LoVo (cell line): ENCODE measurements at places on chromosomes 2 and 18.

DNA sequence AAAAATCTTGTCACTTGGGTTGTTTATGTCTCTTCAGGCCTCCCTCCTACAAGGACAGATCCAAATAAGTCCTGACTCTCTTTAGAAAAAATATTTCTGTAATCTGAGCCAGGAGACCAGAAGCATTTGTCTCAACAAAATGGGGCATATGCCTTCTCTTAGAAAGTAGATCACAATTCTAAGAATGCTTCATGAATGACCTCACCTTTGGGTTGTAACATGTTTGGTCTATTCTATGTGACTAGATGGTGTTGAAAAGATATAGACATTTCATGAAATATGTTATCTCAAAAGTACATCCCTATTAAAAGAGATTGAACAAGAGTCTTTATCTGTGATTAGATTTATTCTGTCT, 159.0 kb upstream of the SETBP1 start:
- DNase-seq, result no peak

DNA sequence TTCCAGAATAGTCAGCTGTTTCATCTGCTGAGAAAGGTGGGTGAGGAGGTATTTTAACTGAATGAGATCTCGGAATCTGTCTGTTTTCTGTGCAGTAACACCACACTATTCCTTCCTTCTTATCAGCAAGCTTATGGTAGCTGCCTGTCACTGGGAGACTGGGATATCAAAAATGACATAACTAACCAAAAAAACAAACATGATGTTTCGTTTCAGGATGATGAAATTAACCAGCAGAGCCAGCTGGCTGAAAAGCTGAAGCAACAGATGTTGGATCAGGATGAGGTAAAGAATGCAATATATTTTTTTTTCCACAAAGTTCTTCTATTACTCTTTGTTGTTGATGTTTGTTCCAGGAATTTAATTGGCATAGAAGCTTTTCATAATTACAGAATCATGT, 59.8 kb upstream of the LYPD6B start:
- DNase-seq, result no peak

DNA sequence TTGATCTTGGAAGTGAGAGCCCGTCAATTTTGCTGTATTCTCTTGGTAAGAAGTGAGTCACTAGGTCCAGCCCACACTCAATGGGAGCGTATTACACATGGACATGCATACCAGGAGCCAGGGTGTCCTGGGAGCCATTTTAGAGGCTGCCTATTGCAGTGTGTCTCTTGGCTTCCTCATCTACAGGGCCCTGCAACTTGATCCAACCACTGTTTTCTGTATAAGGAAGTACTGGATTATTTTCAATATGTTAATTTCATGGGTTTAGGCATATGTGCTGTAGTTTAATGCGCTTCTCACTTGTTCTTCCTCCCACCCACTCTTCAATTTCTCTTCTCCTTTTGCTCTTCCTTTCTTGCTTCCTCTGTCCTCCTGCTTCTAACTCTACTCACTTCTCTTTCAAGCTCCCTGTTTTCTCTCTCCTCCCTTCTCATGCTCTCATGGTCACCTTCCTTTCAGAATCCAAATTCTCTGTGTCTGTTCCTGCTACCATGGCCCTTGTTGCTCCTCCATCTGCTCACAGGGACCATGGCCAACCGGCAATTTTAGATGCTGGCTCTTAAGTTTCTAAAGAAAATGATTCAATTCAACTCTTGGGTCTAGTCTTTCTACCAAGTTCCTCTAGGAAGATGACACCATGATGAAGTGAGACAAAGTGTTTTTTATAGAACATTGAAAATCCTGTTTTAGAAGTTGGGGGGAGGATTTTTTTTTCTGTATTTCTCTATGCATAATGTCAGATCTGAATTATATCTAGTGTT, 152.0 kb upstream of the ZEB2 start:
- no peak for DNase-seq

DNA sequence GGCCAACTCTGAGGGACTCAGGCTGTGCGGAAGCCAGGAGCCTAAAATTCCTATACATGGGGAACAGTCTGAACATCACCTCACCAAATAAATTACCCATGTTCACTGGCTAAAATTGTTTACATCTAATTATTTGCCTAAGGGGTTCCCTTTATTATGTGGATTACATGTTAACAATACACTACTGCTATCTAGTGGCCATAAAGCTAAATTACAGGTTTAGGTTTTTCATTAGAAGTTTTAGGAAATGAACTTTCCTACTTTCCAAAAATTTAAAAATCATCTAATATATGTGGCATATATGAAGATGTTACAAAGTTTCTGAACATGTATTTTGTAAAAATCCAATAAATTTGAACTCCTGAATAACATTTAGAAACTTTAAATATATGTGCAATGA, 40.3 kb downstream of the PLA2R1 start:
- DNase-seq, result no peak

DNA sequence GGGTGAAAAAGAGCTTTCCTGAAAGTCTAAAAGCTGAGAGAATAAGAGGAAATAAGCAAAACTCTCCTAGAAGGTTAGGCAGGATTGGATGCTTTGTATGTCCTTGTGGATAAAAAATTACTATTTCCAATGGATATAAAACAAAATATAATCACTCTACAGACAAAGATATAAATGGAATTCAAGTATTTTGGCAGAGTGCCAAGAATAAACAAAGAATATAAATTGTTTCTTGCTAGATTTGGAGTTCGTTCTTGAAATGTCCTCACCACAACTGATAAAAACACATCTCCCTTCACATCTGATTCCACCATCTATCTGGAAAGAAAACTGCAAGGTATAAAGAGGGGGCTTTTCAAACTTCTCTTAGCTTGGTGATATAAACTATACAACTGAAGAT, 13.3 kb downstream of the SULT1C3 start:
- DNase-seq, result no peak

DNA sequence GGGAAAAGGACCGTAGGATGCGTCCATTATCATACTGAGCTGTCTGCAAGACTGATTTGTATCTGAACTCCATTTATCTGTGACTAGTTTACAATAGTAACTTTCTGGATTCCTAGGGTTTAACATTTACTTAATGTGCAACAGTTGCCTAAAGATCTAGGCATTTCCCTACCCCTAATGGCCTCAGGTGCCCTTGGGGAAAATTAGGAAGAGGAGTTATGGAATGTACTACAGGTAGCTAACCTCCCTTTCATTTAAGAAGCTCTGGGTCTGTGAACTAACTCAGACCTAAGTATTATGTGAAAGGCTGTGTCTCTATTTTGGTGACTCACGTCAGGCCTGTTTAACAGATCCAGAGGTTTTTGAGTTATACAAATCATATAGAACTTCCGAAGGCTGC, 59.5 kb downstream of the TDRD15 start:
- no peak for DNase-seq

DNA sequence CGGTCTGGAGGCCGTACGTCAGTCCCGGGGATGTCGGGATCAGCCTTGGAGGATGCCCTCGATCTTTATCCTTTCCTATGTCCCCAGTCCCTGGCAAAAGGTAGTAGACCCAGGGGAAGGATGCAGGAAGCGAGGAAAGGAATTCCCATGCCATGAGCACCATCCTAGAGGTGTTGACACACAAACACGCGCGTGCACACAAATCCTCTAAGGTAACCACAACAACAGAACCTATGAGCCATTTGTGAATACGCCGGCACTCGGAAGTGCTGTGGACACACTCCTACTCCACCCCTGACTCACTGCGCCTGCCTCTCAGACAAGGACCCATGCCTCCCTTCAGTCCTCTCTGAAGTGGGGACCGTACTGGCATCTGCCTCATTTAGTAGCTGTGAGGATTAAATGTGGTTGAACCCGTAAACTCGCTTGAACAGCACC, 11.3 kb upstream of the MLPH start:
- peak; percentile 51 for DNase-seq

- DNase-seq, result no peak
Observed at GRCh38 chr2:32360416-32360815, 3.6 kb downstream of the BIRC6 start.

DNA sequence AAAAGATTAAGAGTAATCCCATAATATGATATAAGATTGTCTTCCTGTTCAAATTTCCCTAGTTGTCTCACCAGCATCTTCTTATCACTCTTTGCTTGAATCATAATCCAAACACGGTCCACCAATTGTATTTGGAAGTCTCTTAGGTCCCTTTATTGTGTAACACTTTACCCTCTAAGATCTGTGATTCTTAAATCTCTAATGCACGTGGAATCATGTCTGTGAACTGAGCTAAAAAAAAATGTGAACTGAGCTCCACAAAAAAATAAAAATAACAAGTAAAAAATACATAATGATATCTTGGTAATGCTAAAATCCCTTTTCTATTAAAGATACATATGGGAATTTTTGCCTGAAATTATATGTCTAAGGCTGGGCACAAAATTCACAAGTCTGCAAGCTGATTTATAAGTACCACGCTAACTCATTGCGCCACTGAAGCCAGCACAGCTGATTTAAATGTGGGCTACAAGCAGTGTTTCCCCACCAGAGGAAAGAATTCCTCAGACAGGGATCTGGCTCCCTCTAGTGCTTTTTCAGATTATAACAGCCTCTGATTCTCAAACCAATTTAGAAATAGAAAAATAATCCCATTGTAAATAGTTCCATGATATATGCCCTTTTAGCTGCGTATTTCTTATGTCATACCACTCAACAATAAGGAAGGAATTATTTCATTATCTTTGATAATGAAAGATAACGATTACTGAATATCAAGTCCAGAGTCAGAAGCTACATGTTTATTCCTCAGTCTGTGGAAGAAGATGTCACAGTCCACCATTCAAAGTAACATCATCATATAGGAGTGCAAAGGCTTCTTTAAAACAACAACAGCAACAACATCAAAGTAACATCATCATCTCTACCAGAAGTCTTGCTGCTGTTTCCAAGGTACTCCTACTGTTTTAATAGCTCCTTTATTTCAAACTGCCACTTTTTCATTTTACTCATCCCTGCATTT, 22.9 kb downstream of the RBM43 start:
- peak; percentile 40 for DNase-seq

- DNase-seq, result no peak
Observed at GRCh38 chr2:128369108-128369555, 50.5 kb upstream of the HS6ST1 start.

DNA sequence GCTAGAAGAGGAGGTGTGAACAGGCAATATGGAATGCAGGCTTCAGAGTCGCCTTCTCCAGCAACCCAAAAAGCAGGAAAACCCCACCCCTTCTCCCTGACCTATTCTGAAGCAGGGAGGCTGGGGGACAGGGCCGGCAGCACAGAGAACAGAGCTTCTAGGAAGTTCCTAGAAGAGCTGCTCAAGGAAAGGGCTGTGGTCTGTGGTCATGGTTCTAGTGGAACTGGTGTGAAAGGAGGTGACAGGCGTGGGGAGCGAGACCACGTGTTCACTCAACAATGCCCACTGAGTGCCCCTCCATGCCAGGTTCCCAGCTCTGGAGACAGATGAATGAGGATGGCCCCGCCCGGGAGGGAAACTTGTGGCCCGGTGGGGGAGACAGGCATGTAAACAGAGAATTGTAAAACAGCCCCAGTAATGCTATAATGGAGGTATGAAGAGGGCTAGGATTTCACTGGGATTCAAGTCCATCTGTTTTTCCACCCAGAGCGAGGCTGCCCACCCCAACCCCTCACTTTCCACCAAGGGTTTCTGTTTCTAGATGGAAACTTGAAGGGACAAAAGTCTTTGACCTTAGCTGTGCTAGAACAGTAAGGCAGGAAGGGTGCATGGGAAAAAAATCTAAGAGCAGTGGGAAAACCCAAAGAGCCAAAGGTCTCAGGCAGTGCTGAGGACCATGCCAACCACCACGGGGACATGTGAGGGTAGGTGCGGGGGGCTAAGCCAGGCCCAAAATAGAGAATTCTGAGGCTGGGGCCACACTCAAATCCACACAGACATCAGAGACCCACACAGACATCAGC, 71.8 kb downstream of the TNS1 start:
- DNase-seq, result no peak

GRCh38 chr18:35842536-35842935, 129.9 kb upstream of the RMP24 start:
- no peak for DNase-seq

- DNase-seq, result no peak
Observed at GRCh38 chr18:43634994-43635393, 357.7 kb upstream of the SYT4 start.

DNA sequence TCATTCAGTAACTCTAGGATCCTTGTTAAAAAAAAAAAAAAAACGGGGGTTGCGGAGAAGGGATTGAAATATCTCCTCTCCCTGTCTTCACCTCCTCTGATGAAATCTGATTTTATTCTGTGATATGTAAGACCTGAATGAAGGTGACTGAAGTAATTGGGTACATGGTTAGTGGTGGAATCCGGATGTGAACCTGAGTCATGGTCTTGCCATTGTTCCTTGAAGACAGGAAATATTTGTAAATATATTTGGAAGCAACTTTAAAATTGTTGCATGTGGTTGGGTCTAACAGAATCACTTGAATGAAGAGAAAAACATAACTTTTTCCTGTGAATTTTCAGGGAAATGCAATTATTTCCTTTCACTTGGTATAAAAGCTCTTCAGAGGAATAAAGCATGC, 3.0 kb upstream of the IL1A start:
- no peak for DNase-seq

DNA sequence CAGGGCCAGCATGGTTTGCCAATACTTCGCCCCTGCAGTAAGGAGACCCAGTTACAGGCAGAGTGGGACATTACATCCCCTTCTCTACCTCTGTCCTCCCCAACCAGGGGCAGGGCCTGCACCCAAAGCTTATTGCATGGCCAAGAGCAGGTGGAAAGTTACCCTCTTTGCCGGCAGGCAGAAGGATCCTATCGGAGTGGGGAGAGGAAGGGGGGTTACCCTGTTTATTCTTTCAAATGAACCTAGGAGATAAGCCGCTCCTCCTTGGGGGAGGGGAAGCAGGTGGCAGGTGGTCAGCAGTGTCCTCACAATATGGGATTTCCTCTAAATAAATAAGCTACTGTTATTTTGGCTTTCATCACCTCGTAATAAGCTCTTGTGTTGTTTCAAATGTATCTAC, 53.9 kb downstream of the SPATS2L start:
- DNase-seq, result no peak

DNA sequence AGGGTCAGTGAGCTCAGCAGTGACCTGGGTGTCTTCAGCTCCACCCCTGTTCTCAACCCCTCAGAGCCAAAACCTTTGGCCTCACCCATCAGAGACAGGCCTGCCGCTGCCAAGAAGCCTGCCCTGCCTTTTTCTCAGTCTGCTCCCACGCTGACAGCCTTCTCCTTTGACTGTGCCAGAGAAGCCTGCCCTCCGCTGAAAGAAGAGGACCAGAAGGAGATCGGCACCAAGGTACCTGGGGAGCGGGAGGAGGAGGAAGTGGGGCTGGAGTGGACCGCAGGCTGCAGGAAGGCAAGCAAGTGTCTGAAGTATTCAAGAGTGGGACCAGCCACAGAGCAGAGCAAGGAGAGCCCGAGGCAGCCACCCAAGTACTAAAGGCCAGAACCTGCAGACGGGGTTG, 33.2 kb downstream of the TOGARAM2 start:
- DNase-seq, result no peak

- DNase-seq, result no peak
Observed at GRCh38 chr2:193276069-193276468, 1081.3 kb upstream of the TMEFF2 start.

DNA sequence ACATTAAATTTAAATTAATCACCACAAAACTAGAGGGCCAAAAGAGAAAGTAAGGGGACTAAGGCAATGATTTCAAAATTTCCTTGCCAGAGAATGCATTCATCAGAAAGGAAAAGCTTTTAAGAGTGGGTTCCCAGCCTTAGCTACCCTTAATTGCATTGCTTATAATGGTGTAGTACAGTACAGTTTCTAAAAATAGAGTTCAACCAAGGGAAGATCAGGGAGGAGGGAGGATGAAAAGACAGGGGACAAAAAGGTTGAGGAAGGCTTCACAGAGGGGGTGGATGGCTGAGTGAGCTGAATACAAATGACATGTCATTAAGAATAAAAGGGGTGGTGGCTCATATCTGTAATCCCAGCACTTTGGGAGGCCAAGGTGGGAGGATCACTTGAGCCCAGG, 119.9 kb downstream of the RBMS1 start:
- no peak for DNase-seq
